Chondrocyte (in vitro differentiated cells): ENCODE measurements at places on chromosomes 2 and 18. TPM values are rescaled to one million over a fixed set of nuclear protein-coding genes. Genes with fewer than 3 reads are reported as not detected.

GRCh38 chr2:185998562-185999070 lies 260.0 kb downstream of the FSIP2 start:
- H3K36me3 ChIP-seq: no peaks in the 10 kb centered on the region
- H3K4me3 ChIP-seq: no peak overlapping the region
- no peaks in the 10 kb centered on the region for H3K4me1 ChIP-seq
- H3K27ac ChIP-seq: no peak overlapping the region

DNA sequence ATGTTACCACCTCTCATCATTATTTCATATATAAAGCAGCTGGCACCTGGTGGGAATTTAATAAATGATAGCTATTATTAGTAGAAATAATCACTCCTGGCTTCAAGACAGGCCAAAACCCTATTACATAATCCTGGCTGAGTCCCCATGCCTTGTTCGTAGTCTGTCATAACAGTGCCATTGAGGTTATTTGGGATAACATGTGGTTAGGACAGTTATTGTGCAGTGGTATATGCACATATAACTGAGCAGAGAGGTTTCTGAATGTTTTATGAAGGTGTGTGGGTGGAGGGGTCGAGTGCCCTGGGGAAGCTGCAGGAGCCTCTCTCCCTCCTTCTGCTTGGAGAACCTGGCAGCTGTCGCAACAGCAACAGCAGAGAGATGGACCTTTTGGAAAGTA lies 162.4 kb upstream of the NABP1 start:
- no peak for DNase-seq
- H3K36me3 ChIP-seq: no peaks in the 10 kb centered on the region
- no peak overlapping the region for H3K4me3 ChIP-seq
- no peak overlapping the region for H3K27ac ChIP-seq
- H3K4me1 ChIP-seq: peaks cover 8% of the 10 kb centered on the region

DNA sequence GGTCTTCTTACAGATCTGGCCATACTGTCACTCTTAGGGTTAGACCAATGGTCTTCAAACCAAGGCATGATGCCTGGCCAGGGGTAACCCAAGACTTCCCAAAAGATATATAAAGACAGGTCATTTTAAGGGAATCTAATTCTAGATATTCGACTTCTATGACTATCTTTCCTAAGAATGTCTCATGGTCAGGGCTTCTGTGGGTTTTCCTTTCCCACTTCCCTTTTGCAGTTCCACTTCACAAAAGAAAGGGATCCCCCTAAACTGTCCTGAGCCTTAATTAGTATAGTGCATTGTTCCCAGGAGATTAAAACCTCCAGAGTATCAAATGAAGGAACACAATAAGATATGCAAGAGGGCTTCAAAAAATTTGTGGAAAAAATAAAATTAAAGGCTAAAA lies 223.6 kb upstream of the SIX2 start:
- H3K4me3 ChIP-seq: no peak overlapping the region
- H3K27me3 ChIP-seq: no peaks in the 10 kb centered on the region
- no peak for DNase-seq
- H3K4me1 ChIP-seq: peaks cover 13% of the 10 kb centered on the region

- peaks cover 36% of the 10 kb centered on the region for H3K4me1 ChIP-seq
- H3K27me3 ChIP-seq: no peaks in the 10 kb centered on the region
- H3K27ac ChIP-seq: no peak overlapping the region
- no peak for DNase-seq
- no peak overlapping the region for H3K4me3 ChIP-seq
- no peaks in the 10 kb centered on the region for H3K36me3 ChIP-seq
Measured at GRCh38 chr18:56377231-56377630, 261.2 kb downstream of the TXNL1 start.

- H3K4me3 ChIP-seq: no peak overlapping the region
- H3K4me1 ChIP-seq: peaks cover 20% of the 10 kb centered on the region
- H3K27ac ChIP-seq: peak overlapping the region; percentile 60
- H3K27me3 ChIP-seq: no peaks in the 10 kb centered on the region
Measured at GRCh38 chr2:158600155-158600802, 143.5 kb downstream of the PKP4 start.

GAL3ST2 gene
- 0.52 to 1.3 TPM in 2 of 3 replicates, not detected in the other for total RNA-seq
